NCI-H524 (cell line): ENCODE measurements at places on chromosomes 2 and 18.

- no peak for DNase-seq
Observed at GRCh38 chr18:55097456-55098170, 138.4 kb upstream of the CCDC68 start.

DNA sequence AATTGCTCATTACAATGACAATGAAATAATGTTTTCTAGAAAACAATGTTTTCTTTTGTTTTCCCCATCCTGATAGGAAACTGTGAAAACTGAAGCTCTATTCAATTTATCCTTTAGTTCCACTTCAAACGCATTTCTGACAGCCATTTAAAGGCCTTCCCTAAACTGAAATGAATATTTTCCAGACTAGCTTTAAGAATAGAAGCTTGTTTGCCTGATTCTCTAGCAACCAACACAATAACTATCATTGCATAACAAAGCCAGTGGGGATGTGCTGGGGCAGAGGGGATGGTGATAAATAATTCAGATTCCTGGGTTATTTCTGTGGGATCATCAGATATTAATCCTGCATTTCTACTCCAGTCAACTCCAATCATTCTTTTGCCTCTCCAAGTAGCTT, 427.1 kb downstream of the RND3 start:
- DNase-seq = no peak

GRCh38 chr2:1481406-1482252, 68.4 kb downstream of the TPO start:
- DNase-seq = no peak

DNA sequence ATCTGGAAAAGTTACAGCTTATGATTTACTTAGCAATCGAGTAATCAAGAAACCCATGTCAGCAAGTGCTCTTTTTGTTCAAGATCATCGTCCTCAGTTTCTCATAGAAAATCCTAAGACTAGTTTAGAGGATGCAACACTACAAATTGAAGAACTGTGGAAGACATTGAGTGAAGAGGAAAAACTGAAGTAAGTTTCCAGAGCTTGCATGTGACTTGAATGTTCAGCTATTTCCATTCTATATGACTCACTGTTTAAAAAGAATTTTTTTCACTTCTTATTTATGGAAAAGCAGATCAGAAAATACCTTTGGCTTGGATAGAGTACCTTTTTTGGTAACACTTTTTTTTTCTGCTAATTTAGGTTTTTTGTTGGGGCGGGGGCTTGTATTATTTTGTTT, 70.7 kb downstream of the PMS1 start:
- no peak for DNase-seq

GRCh38 chr2:101690547-101691152, 6.9 kb upstream of the MAP4K4 start:
- no peak for DNase-seq

- DNase-seq = no peak
Observed at GRCh38 chr2:58063641-58064040, 17.0 kb downstream of the VRK2 start.

GRCh38 chr2:174013315-174013751, 48.2 kb upstream of the SP3 start:
- no peak for DNase-seq

DNA sequence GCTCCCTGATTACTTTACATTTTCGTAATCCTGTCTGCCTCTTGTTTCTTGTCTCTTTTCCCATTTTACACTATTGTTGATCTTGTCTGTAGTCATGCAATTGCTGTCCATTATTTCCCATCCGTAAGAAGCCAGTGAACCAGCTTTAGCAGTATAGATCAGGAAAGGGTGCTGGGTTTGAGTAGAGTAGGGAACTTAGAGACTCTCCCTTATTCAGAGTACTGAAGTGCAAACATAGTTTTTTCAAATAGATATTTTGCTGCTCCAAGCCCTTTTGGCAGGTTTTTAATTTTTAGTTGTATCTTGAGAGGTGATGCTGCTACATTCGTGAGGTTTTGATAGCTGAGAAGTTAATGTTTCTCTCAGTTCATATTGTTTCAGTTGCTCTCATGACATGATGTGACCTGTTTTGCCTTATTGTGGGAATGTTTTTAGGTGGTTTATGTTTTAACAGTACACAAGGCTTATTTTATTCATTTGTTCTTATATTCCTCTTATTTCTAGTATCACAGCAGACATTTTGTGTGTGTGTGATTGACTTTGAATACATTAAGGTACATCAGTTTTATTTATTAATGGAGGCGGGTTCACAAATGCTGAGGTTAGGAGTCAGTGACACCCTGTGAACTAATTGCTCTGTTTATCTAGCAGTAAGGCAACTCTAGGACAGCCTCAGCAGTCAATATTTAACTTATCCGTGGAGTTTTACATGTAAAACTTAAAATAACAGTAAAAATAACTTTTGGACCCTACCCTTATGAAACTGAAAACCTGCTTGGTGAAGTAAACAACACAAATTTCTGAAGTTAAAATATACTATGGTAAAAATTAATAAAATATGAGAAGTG, 118.4 kb downstream of the ZNF407 start:
- DNase-seq = no peak

DNA sequence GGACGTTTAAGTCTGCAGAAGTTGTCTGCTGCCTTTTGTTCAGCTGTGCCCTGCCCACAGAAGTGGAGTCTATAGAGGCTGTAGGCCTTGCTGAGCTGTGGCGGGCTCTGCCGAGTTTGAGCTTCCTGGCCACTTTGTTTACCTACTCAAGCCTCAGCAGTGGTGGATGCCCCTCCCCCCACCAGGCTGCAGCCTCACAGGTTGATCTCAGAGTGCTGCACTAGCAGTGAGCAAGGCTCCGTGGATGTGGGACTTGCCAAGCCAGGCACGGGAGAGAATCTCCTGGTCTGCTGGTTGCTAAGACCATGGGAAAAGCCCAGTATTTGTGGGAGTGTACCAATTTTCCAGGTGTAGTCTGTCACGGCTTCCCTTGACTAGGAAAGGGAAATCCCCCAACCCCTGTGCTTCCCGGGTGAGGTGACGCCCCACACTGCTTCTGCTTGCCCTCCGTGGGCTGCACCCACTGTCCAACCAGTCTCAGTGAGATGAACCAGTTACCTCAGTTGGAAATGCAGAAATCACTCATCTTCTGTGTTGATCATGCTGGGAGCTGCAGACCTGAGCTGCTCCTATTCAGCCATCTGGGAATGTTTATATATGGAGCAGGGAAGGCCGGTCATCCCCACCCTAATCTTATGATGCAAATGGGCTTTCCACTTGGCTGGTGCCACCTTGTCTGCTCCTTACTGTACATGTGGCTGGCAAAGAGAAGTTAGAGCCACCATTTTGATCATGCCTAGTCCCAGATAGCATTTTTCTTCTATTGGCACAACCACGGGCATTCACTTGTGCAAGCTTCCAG, 156.9 kb upstream of the ITGA6 start:
- DNase-seq = peak; percentile 51

DNA sequence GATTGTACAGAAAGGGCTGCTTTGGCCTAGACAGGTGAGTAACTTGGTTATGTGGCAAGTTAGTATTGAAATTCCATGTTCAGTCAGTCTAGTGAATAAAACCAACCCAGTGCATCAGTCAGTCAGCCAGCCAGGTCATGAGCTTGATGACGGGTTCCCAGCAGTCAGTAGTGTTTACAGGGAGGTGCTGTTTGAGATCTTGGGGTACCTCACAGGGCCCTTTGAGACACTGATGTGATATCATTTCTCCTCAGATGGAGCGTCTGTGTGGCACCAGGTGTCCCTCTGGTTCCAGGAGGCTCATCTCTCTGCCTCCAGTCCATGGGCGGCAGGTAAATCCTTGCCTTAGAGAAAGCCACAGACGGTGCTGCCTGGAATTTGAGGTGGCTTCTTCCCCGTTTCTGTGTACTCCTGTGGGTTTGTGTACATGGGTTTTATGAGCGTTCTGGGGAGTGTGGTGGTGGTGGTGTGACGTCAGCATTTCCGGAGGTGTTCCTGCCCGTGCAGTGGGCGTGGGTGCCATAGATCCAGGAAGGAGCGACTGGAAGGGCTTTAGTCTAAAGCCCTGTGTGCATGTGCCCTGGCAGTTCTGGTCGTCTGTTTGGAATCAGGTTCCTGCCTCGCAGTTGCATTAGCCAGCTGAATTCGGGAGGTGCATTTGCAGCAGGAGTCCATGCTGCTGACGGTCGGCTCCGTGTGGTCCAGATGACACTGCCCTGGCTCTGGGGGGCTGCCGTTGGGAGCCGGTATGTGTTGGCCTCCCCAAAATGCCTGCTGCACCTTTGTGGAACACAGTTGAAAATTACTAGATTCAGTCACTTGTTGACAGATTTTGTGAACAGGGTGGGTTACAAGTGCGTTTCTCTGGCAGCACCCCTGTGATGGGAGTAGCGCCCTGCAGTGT, 2.1 kb downstream of the CTDP1 start:
- no peak for DNase-seq

- DNase-seq = no peak
Observed at GRCh38 chr2:125596612-125597011, 1059.3 kb upstream of the GYPC start.

- DNase-seq = no peak
Observed at GRCh38 chr2:223076573-223076972, 24.6 kb downstream of the KCNE4 start.

GRCh38 chr2:65574993-65575392, 142.6 kb upstream of the SPRED2 start:
- no peak for DNase-seq

DNA sequence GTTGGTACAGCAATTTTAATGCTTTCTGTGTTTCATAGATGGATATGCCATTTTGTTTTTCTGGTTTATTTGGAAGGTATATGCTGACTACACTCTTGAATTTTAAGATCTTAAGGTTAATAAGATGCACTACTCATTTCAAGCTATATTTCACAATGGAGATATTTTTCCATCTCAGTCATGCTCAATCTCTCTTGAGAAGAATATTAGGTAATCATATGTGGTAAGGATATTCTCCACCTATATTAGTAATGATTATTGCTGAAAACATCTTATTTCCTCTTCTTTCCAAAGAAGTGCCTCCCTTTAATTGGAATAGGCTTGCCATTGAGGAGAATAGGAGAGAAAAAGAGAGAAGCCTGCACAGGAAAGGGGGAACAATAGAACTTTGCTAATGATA, 40.1 kb downstream of the EPB41L3 start:
- no peak for DNase-seq

DNA sequence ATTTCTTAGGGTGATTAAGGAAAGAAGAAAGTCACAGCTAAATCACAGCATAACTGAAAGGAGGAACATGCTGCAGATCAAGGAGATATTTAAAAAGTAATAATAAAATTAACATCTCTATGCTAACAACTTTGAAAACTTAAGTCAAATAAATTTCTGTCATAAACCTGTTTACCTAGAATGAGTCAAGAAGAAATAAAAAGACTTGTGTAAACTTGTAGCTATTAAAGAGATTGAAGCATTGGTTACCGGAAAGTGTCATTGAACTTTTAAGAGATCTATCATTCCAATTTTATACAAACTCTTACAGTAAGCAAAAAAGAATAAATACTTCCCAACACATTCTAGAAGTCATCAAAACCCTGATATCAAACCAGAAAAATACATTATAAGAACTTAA, 520.1 kb upstream of the SYT4 start:
- no peak for DNase-seq

GRCh38 chr18:52313213-52313612, 26.8 kb upstream of the DCC start:
- DNase-seq = no peak

- peak; percentile 74 for DNase-seq
Observed at GRCh38 chr2:44679584-44679983, 261.9 kb upstream of the SIX3 start.

DNA sequence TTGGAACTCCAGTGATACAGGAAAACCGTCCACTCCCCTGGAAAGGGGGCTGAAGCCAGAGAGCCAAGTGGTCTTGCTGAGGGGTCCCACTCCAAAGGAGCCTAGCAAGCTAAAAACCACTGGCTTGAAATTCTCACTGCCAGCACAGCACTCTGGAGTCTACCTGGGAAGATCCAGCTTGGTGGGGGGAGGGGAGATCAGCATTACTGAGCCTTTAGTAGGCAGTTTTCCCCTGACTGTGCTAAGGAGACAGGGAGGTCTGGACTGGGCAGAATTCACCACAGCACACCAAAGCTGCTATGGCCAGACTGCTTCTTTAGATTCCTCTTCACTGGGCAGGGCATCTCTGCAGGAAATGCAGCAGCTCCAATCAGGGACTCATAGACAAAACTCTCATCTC, 510.7 kb upstream of the LRRTM1 start:
- no peak for DNase-seq

- DNase-seq = peak; percentile 34
Observed at GRCh38 chr18:23502516-23503037, 734 bp upstream of the RMC1 start.

DNA sequence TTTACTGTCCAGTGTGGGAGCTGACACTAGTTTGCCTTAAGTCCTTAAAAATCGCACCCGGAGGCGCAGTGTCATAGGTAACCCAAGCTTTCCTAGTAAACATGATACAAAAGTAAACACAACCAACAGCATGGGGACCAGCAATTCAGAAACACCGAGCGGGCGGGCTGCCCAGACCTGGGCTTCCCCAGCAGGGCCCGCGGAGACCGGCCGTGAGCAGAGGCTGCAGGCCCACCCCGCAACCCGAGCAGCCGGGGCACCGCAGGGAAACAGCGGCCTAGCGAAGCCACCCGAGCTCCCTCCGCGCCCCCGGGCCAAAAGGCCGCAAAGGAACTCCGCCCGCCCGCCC, 296 bp downstream of the TTC21B start:
- DNase-seq = peak; percentile 35

DNA sequence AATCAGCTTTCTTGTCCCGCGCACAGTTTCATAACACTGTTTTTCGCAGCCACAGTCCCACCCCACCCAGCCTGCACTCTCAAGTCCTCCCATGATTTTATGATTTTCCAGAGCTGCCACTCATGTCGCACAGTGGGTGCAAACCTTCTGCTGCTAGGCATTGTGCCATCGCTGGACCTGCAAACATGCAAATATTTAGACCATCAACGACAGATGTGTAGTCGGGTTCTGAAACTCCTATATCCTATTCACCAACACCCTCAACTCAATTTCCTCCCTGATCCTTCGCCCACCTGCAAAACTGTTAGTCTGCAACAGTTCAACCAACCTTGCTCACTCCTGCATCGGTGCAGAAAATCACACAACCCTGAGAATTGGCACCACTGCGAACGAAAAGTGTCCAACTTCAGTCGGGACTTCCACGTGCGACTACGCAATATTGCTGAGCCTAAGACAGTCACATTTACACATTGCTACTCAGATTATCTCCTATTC, 871 bp upstream of the ALS2 start:
- DNase-seq = no peak

- no peak for DNase-seq
Observed at GRCh38 chr18:56305583-56305982, 332.8 kb downstream of the TXNL1 start.

- peak; percentile 81 for DNase-seq
Observed at GRCh38 chr2:7037340-7038333, 120.4 kb downstream of the RNF144A start.
